ENCODE measurements at places on chromosomes 16 and 17.

DNA sequence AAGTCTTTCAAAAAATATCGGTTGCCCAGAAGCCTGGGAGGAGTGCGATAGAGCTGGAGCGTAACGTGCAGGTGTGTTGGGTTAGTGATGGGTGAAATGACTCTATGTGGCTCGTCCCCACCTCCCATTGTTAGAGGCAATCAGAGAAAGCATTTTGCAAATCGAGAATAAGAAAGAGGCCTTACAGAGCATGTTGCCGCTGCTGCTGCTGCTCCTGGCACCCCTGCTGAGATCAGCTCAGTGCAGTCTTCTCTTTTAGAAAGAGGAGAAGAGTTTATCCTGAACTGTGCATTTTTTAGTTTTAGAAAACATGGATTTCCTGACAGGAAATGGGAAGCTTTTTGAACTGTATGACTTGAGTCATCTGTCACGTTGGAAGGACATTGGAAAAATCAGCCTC lies 774.5 kb upstream of the RBFOX1 start:
- no peak for DNase-seq

DNA sequence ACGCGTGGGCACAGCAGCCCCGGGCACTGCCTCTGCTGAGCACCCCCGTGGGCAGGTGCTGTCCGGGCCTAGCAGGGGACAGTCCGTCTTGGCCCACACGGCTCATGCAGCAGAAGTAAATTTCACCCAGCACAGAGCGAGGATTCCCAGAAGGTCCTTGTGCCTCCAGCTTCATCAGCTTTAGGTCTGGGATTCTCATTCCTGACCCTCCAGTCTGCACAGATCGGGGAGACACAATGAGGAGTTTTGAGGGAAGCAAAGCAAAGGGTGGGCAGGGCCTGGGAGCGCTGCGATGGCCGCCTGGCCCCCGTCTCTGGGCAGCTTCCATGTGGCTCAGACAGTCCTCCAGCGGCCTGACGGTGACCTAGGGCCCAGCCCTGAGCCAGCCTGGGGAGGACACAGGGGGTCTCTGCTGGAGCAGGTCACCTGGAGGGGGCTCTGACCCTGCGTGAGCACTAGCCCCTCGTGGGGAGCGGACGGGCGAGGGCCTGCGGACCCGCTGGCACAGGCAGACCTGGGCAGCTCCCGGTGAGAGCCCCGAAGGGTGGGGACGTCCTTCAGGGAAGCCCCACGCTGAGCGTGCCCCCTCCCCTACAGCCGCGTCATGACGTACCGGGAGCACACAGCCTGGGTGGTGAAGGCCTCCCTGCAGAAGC lies 30.7 kb upstream of the CHMP6 start:
- no peak for DNase-seq

DNA sequence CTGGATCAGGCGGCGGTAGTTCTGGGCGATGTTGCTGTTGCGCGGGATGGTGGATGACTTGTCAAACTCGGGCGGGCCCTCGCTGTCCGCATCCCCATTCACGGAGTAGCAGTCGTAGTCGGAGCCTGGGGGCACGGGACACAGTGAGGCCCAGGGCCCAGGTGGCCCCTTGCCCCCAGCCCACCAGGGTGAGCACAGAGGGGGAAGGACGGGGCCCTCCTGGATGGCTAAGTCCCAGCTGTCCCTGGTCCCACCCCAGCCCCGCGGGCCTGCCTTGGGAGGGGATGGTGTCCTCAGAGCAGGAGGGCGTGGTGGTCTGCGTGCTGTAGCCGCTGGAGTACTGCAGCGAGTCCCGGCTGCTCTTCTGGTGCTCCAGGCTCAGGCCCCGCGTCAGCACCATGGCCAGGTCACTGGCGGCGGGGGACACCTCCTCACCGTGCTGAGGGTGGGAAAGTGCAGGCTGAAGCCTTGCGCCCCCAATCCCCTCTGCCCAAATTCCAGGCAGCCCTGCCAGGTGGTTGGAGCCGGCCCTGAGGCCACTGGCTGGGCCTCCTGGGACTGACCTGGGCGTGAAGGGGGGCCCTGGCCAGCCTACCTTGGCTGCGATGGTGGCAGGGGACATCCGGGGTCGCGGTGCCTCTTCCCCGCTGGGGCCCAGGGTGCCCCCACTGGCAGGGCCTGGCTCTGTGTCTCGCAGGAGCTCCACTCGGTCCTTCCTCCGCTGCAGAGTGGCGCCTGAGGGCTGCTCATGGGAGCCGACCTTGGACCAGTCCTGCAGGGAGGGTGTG lies 18.2 kb downstream of the IL34 start:
- no peak for DNase-seq

DNA sequence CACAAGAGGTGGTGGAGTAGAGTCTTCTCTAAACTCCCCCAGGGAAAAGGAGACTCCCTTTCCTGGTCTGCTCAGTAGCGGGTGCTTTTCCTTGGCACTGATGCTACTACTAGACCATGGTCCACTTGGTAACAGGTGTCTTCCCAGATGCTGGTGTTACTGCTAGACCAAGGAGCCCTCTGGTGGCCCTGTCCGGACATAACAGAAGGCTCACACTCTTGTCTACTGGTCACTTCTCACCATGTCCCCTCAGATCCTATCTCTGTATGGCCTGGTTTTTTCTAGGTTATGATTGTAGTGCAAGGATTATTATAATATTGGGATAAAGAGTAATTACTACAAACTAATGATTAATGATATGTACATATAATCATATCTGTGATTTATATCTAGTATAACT lies 49.7 kb upstream of the ARL4D start:
- DNase-seq: no peak

GRCh38 chr17:80105762-80106161 lies 4.4 kb downstream of the GAA start:
- no peak for DNase-seq

DNA sequence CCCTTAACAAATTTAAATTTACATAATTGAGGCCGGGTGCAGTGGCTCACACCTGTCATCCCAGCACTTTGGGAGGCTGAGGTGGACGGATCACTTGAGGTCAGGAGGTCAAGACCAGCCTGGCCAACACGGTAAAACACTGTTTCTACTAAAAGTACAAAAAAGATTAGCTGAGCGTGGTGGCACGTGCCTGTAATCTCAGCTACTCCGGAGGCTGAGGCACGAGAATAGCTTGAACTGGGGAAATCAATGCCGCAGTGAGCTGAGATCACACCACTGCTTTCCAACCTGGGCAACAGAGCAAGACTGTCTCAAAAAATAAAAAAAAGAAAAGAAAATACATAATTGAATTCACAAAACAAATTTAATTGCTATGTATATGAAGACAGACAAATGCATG lies 56.3 kb upstream of the KIFC3 start:
- DNase-seq: no peak

DNA sequence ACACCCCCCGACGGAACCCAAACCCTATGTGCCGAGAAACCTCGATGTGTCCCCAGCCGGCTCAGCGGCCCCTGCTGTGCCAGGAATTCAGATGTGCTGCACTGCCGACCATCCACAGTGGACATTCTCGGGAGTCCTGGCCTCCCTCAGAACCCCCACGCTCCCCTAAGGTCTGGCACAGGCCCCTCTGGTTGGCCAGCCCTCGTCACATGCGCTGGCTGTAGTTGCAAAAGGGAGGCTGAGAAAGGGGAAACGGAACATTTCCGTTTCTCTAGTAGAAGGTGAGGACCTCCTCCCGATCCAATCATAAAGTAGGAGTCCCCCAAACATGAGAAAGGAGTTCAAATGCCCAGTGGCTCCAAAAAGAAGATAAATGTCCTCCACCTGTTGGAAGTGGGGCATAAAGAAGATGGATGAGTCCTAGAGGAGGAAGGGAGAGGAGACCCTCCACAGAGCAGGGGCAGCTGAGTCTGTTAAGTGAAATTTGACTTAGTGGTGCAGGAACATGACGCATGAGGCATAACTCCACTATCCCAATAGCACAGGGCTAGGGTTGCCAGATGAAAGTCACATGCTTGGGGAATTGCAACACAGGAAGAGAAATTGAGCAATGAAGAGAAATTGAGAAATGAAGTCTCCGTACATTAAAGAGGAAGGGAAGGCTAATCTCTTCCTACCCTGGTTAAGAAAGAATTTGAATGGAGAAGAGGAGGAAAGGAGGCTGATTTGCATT lies 49.3 kb upstream of the WSB1 start:
- peak; percentile 62 for DNase-seq

- no peak for DNase-seq
Measured at GRCh38 chr16:72923757-72924156, 124.2 kb downstream of the ZFHX3 start.

GRCh38 chr16:82368041-82368440 lies 198.0 kb upstream of the MPHOSPH6 start:
- peak; percentile 41 for DNase-seq

GRCh38 chr17:2083613-2084035 lies 28.7 kb downstream of the HIC1 start:
- no peak for DNase-seq

- peak; percentile 19 for DNase-seq
Measured at GRCh38 chr16:21626659-21627277, 25.6 kb downstream of the IGSF6 start.

- no peak for DNase-seq
Measured at GRCh38 chr17:8927395-8927794, 38.1 kb downstream of the PIK3R5 start.

DNA sequence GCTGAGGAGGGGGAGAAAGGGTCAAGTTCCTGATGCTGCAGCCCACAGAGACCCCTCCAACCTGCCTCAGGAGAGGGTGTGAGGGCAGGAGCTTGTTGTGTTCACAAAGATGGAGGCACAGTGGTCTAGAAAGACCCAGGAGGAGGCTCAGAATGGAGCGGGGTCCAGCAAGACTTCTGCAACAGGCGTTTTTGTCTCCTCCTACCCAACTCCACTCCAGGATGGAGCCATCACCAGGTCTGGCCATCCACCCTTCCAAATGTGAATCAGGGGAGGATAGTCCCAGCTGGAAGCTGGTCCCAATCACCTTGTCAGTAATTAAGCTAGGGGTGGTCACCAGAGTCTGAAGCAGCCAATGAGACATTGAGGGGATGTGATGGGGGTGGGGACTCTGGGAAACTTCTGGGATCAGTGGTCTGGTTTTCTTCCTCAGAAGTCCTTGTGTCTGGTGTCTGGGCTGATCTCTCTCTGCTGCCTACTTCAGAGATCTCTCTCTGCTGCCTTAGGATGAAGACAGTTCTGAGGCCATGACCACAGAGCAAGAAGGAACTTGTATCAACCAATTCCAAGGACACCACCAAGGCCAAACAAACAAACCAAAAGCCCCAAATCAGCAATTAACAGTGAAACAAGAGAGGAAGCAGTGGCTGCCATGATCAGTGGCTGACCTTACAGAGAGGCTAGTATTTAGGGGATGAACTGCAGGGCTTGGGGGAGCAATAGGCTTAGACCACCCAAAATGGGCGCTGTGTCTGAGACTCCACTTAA lies 14.5 kb downstream of the CD300LB start:
- no peak for DNase-seq

DNA sequence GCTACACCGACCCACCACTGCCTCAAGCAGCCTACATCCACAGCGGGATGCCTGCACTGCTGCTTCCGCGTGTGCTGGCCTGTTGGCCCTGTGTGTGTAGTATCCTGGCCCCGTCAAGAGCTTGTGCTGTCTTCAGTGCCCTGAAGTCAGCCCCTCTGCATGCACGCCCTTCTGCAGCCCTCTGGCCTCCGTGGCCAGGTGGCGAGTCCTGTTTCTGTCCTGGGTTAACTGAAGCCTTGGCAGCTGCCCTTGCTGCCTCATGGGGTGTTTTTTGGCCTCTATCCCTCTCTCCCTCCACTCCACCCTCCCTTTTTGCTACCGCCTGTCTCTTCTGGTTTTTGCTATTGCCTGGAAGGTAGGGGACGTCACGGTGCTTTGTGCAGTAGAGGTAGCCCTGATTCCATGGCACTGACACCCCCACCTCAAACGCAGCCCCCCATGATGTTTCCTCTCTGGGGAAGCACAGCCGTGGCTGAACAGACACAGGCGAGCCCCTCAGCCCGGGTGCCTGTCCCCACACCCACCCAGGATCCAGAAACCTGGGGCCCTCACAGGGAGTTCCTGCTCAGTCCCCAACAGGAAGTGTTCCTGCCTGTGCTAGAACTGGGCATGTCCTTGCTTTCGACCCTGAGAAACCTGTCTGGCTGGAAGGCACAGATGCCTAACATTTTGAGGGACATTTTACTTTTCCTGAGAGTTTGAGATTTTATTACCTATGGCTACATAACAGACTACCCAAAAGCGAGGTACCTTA lies 18.8 kb upstream of the AMZ2 start:
- no peak for DNase-seq

DNA sequence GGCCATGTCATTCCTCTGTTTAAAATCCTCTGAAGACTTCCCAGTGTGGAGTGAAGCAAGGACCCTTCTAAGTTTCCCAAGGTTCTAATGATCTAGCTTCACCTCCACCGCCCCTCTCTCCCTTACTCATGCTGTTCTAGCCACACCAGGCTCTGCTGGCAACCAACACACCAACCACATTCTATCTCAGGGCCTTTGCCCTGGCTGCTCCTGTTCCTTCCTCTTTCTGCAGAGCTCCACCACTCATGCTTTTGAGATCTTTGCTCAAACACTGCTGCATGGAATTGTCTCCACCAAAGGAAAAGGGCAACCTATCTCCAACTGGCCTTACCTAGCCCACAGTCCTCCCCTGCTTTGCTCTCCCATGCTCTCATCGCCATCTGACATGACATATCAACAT lies 128.7 kb downstream of the XYLT1 start:
- DNase-seq: no peak
